ENCODE measurements at places on chromosomes 16 and 17.

- DNase-seq = no peak
These were observed 83.0 kb downstream of the CDC27 start for GRCh38 chr17:47106130-47106529.

- no peak for DNase-seq
These were observed 153.4 kb downstream of the TMEM114 start for GRCh38 chr16:8436931-8437330.

DNA sequence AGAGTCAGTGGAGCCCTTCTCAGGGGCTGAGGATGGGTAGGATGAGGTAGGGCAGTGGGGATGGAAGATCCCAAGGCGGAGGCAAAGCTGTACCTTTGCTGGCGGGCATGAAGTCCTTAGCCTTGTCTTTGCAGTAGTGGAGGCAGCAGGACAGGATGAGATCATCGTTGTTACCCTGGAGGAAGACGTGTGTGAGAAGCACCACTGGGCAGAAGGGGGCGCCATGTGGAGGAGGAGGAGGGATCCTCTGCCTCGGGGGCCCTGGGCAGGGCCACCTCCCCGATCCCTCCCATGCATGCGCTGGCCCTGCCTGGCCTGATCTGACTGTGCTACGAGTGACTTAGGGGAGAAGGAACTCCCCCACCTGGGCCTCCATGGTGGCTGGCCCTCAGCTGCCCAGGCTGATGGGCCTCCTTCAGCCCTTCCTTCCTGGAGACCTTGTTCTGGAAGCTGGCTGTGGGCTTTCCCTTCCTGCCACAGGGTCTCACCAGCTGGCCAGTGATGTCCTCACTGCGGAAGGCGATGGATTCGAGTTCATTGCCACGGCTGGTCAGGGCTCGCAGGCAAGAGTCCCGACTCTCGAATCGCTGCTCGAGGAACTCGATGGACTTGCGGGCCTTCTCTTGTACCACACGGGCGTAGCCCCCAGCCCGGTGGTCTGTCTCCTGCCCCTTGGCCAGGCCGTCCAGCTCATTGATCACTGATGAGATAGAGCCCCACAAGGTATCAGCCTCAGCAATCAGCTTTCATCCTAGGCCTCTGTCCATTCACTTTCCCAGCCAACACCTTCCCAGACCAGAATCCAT, 10.3 kb downstream of the HIC1 start:
- DNase-seq = peak; percentile 80

DNA sequence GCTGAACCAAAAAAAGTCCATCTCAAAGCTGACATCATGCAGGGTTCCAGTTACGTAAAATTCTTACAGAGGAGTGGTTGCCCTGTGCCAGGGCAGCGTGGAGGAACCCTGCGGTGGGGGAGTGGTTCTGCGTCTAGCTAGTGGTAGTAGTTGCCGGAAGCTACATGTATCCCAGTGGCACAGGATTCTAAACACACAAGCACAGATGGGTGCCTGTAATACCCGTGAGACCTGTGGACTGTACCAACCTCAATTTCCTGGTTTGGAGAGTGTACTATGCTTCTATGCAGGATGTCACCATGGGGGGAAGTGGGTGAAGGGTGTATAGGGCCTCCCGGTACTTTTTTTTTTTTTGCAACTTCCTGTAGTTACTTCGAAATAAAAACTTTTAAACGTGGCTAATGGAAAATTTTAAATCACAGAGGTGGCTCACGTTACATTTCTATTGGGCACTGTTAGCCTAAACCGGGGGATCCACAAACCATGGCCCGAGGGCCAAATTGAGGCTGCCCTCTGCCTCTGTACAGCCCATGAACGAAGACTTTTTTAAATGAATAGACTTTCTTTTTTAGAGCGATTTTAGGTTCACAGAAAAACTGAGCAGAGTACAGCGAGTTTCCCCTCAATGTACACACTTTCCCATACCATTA, 38.5 kb downstream of the TBC1D16 start:
- DNase-seq = peak; percentile 76

GRCh38 chr16:50351116-50351515, 17.7 kb downstream of the BRD7 start:
- DNase-seq = no peak

- no peak for DNase-seq
These were observed 2.2 kb downstream of the PRSS53 start for GRCh38 chr16:31086629-31086906.

- DNase-seq = peak; percentile 68
These were observed 13.8 kb downstream of the CTRL start for GRCh38 chr16:67917852-67918236.

DNA sequence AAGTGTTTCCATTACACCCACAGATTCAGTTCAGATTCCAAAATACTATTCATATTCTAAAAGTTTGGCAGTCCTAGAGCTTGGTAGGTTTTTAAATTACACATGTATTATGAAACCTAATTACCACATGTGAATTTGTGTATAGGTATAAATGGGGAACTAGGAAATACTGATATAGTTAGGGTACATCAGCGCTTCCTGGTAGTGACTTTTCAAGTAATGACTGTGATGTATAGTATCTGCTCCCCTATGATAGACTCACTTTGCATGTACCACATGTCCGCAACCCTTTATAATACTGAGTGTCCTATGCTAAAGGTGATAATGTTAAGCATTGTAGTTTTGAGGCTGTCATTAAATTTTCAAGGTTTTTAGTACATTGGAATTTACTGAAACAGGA, 22.9 kb downstream of the CDK12 start:
- no peak for DNase-seq

GRCh38 chr16:52592778-52593177, 45.8 kb upstream of the TOX3 start:
- no peak for DNase-seq

- DNase-seq = no peak
These were observed 35.7 kb downstream of the ATF7IP2 start for GRCh38 chr16:10421596-10421995.

DNA sequence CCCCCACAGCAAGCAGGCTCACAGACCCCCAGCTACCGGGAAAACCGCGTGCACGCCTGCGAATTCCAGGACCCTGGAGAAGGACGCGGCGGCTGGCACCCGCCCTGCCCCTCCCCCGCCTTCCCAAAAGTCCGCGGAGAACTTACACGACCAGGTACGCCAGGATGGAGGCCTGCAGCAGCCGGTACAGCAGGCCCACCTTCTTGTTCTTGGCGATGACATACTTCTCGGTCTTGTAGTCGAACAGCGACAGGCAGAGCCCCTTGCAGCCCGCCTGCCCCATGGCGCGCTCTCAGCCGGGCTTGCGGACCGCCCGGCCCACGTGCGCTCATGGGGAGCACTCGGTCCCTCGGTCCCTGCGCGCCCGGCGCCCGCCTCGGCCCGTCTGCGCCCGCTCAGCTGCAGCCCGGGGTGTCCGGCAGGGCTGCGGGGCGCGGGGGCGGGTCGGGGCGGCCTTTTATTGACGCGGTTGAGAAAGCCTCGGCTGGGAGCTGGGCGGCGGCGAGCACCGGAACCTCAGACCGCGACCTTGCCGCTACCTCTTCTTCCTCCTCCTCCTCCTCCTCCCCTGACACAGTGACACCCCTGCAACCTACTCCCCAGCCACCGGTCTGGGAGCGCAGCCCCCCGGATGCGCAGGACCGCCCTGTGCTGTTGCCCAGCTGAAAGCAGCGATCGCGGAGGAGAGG, at the start of gene P2RX5:
P2RX5 (minus strand) TSS at position 433 of the 689 bp plus-strand sequence; CDS start at position 283, 150 bp downstream.
- DNase-seq = peak; percentile 68

DNA sequence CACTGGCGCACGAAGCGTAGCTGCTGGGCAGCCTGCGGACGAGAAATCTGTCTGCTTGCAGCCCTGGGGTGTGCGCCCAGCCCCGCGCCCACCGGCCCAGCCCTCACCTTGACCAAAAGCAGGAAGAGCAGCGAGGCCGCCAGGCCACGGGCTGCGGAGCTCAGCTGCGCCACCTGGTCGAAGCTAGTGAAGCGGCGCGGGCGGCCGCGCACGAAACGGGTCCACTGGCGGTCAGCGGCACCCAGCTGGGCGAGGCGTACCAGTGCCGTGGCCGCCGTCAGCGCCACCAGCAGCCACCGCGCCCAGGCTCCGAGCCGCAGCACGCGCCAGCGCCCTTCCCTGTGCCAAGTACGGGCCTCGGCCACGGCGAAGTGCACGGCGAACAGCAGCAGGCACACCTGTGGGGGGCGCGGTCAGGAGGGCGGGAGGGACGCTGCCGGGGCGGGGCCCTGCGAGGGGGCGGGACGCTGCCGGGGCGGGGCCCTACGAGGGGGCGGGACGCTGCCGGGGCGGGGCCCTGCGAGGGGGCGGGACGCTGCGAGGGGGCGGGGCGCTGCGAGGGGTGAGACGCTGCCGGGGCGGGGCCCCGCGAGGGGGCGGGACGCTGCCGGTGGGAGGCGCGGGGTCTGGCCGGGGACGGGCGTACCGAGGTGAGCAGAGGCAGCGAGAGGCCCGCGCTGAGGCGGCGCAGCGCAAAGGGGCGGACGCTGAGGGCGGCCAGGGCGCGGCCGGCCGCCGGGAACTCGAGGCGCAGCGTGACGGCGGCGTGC, 43.2 kb downstream of the TSC2 start:
- peak; percentile 34 for DNase-seq

- no peak for DNase-seq
These were observed 51.5 kb downstream of the GPRC5B start for GRCh38 chr16:19833176-19833575.

- no peak for DNase-seq
These were observed 1.9 kb downstream of the PRKCB start for GRCh38 chr16:23837553-23838308.

- DNase-seq = no peak
These were observed 192.3 kb downstream of the SHISA9 start for GRCh38 chr16:13093661-13094060.

- no peak for DNase-seq
These were observed 24.9 kb upstream of the RHBDL3 start for GRCh38 chr17:32240750-32241149.

GRCh38 chr17:51913491-51914205, 244.9 kb downstream of the CA10 start:
- no peak for DNase-seq

- DNase-seq = no peak
These were observed 20.7 kb downstream of the WFDC1 start for GRCh38 chr16:84315422-84315821.

- DNase-seq = peak; percentile 68
These were observed 9.5 kb downstream of the FOXF1 start for GRCh38 chr16:86519649-86520316.

DNA sequence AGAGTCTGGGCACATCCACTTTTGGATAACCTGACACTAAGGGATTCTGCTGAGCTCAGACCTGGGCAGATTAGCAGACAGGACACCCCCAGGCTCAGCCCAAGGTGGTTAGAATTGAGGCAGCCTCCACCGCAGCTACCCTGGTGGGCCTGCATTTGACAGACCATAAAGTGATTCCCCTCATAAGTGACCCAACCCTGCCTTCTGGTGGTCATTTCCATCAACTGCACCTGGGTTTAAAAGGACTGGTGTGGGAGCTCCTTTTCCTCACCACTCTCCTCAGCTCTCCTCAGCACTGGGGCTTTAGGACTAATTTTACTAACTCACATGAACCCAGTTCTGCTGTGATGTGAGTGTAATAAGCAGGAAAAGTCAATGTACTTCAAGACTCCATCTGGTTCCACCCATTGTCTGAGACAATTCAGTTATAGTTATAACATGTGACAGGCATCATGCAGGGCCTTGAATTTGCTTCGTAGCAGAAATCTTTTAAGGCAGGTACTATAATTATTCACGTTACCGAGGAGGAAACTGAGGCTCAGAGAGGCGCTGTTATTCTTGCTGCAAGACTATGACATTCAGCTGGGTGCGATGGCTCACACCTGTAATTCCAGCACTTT, 42.5 kb downstream of the MYH3 start:
- peak; percentile 35 for DNase-seq

DNA sequence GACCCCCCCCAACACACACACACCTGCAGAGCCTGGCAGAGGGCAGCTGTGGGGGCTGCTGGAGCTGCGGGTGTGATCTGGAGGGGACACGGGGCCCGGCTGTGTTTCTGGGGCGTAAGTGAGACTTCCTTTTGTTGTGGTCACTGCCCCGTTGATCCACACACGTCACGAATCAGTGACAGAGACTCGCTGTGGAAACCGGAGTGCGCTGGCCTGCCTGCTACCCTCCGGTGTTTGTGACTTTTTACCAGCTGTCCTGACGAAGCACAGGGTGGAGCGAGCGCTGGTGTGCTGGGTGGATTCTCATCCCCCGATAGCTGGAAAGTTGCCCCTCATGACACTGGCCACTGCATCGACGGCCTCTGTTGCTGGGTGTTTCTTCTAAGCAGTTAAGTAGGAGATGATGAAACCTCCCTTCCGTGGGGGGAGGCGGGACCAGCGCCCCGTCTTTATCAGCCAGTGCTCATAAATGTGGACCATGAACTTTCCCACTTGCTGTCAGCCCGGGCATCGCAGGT, 2.3 kb downstream of the METRNL start:
- DNase-seq = no peak

DNA sequence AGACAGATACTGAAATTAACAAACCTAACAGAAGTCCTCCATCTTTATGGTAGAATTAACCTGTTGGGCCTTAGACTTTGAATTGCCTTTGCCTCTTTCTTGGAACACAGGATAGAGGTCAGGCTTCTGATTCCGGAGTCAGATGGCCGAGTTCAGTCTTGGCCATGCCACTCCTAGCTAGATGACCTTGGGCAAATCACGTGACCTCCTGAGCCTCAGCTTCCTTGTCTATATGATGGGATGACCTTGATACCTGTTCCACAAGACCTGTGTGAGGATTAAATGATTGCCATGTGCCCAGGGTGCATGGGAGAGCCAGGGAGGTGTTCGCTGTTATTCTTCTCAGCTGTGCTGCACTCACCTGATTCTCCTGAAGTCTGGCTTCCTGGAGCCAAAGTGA, 161.4 kb downstream of the CMIP start:
- no peak for DNase-seq

DNA sequence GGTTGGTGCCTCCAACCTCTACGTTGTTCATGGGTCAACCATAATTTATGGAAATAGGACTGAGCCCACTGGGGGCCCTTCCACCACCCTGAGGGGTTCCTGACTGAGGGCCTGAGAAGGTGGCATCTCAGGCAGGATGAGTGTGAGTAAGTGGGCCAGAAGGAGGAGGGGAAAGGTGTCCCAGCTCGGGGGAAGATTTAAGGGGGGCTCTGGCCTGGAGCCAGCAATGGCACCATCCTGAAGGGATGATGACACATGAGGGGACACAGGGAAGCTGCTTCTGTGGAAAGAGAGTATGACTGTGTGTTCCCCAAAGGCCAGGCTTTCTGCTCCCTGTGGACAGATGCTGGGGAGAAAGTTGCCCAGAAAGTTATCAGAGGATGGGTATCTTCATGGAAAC, 18.7 kb downstream of the MYL4 start:
- no peak for DNase-seq

- no peak for DNase-seq
These were observed 389.5 kb downstream of the SLC39A11 start for GRCh38 chr17:72702998-72703397.

GRCh38 chr17:37729905-37730304, 15.0 kb downstream of the HNF1B start:
- DNase-seq = no peak

- DNase-seq = no peak
These were observed 338.7 kb downstream of the C16orf95 start for GRCh38 chr16:86978445-86979030.

GRCh38 chr16:14302031-14302398, 230.9 kb downstream of the MRTFB start:
- DNase-seq = peak; percentile 34
